PC-3 (cell line): ENCODE measurements at places on chromosomes 16 and 17. TPM values are rescaled to one million over a fixed set of nuclear protein-coding genes. Genes with fewer than 3 reads are reported as not detected.

NPB gene
- total RNA-seq, result 0.07 and 0.17 TPM in 2 replicates

DNA sequence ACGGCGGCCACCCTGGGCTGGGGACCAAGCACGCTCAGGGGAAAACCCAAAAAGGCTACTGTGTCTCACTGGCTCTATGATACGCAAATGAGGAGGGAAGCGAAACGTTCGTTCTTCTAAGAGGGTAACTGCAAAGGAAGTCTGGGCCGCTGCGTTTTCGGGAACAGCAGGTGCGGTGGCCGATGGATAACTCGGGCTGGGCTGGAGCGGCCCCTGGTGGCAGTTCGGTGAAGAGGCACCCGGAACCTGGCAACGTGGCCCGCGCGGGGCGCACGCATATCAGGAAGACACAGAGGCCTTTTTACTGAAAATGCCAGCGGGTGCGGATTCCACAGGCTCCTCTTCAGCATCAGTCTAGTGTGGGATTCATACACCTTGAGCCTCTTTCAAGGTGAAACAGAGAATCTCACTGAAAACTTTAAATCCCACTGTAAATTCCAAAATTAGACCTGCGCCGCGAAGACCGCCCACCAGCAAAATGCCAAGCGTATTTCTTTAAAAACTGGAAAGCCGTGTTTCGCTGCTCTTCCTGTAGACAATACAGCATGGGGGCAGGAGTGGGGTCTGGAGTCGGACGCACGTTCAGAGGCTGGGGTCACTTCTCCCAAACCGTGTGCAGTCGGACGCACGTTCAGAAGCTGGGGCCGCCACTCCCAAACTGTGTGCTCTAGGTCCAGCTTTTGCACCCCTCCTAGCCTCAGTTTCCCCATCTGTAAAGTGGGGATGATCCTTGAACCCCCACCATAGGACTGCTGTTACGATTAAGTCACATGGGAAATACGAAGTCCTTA, 44.4 kb upstream of the METTL9 start:
- DNase-seq, result peak; percentile 86

DNA sequence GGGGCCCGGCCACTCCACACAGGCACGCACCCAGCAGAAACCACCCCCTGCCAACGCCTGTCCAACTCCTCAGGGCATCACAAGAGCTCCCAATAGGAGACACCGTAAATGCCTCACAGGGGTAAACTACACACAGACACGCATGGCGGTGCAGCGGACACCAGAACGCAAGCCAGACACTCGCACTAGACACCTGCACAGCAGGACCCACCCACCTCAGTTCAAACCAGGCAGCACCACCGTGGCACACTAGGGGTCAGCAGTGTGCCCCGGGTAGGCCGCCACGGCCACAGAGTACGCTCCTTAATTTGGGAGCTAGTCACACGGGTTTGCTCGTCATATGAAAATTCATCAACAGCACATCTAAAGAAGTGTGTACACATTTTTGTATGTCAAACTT, 3.4 kb downstream of the SLC38A10 start:
- peak; percentile 77 for DNase-seq

DNA sequence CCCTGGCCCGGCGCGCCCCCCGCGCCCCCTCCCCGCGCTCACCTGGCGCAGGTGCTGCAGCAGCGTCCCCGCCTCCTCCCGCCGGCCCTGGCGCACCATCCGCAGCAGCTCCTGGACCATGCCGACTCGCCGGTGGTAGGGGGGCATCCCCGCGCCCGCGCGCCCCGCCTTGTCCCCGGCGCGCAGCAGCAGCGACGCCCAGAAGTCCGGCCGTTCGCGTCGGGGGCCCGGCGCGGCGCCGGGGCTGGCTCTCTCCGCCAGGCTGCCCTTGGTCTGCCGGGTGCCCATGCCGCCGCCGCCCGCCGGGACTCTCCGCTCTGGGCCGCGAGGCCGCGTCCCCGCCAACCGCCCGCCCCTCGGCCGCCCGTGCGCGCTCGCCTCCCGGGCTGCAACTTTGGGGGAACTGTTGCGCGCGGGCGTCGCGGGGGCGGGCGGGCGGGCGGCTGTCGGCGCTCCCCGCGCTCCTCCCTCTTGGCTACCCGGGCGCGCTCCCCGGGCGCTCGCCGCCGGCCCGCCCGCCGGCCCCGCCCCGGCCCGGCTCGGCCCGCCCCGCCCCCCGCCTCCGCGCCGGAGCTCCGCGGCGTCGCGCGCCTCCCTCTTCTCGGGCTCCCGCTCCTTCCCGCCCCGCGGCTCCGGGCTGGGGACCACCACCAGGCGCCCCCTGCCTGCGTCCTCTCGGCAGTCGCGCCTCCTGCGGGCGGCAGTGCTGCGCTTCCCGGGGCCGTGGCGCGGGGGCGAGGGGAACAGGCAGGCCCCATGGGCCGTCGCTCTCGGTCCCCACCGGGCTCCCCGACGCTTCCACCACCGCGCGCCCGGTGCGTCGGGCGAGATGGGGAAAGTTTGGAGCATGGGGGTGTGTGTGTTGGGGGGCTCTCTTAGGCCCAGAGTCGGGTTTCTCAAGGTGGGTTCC, at the start of gene LRRC75A:
Gene LRRC75A (minus strand): TSS at position 491 of the 910 bp plus-strand sequence. CDS start 203 bp downstream, at position 288.
- DNase-seq, result peak; percentile 45
